Substantia nigra (tissue), 51 donors: ENCODE measurements at places on chromosomes 7 and 10.

DNA sequence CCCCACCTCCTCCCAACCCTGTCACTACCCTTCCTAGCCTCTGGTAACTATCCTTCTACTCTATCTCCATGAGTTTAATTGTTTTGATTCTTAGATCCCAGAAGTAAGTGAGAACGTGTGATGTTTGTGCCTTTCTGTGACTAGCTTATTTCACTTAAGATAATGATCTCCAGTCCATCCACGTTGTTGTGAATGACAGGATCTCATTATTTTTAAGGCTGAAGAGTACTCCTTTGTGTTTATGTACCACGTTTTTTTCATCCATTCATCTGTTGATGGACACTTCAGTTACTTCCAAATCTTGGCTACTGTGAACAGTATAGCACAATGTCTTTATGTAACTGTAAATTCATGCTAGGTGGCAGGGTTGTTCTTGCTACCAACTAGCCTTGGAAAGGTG, 461.6 kb downstream of the PLXDC2 start:
- no peak for DNase-seq

- DNase-seq, result no peak
These were observed 245.0 kb downstream of the PRPF18 start for GRCh38 chr10:13831711-13832141.

DNA sequence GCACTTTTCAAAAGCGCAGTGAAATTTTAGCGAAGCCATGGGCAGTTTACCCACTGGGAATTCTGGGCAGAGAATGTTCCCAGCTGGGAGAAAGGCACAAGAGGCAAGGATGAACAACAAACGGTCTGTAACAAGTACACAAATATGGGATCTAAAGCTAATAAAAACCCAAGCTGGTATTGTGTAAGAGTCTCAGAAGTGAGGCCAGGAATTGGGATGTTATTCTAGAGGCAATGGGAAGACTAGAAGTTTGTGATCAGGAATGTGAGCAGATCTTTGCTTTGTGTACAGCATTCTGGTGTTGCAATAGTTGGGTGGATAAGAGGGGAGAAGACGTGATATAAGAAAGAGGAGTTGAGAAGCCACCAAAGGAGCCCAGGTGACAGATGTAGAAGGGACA, 15.0 kb downstream of the FZD9 start:
- DNase-seq, result no peak

DNA sequence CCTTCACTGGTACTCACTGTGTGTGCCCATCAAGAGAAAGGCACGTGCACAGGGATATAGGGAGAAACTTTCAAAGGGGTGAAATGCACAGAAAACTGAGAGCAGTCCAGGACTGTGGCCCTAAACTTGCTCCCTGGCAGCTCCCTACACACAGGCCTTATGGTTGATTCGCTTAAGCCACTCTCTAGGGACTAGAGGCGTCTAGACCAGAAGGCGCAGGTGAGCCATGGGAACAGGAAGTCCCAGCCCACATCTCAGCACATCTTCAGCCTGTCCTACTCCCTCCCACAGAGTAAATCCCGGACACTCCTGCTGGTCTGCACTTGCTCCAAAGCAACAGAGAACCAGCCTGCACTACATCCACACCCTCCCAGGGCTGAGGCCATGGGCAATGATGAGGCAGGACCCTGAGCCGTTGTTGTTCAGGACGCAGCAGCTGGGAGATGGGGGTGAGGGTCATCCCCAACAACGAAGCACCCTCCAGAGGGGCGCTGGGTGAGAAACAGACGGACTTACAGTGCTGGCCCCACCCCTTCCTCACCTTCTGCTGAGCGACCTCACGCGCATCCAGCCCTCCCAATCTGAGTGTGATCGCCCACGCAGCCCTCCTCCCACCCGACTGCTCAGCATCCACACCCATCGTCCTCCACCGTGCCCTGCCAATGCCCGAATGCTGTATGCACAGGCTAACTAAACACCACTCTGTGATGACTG, 109.3 kb downstream of the TNS3 start:
- no peak for DNase-seq

DNA sequence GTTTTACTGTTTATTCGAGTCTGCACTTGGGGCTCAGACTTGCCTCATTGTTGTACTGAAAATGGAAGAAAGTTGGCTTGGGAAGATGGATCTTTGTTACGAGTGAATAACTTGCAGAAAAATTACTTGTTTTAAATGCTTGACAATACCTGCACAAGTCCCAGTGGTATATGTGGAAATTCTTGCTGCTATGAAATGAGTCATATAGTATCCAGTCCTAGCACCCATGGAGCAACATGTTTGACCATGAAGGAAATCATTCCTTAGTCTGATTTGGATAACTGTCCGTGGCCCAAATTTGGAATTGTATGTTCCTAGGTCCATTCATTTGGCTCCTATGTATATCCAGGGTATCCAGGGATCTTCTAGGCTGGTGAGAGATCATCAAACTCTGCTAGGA, 1096.8 kb downstream of the KCNMA1 start:
- DNase-seq, result no peak

GRCh38 chr10:83166344-83166743, 973.0 kb upstream of the GHITM start:
- no peak for DNase-seq

DNA sequence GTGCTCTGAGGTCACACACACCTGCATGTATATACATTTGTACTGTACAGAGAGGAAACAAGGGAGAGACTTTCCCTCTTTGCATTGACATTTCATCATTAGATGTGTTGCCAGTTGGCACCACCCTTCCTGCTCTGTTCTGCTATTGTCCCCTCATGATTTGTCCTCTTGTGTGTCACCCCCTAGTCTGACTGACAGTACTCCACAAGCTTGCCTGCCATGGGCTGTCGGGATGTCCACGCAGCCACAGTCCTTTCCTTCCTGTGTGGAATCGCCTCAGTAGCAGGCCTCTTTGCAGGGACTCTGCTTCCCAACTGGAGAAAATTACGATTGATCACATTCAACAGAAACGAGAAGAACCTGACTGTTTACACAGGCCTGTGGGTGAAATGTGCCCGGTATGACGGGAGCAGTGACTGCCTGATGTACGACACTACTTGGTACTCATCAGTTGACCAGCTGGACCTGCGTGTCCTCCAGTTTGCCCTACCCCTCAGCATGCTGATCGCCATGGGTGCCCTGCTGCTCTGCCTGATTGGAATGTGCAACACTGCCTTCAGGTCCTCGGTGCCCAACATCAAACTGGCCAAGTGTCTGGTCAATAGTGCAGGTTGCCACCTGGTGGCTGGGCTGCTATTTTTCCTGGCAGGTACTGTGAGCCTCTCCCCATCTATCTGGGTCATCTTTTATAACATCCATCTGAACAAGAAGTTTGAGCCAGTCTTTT, 9.4 kb downstream of the CLDN12 start:
- no peak for DNase-seq

DNA sequence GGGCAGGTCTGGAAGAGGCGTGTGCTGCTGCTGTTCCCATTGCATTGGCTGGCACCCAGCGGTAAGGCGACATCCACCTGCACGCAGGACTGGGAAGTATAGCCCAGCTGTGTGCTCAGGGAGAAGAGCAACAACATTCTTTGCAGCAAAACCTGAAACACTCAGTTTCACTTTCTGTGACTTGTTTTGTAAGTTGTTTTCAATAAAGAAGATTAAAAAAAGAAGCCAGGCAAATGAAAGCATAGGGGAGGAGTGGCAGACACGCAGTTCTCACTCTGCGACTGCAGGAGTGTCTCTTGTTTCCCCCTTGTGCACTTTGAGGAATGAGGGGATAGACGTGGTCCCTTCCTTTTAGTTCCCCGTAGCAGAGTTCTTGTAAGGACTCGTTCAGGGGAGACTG, 5.8 kb downstream of the FBH1 start:
- DNase-seq, result no peak

GRCh38 chr10:104589431-104589830, 51.7 kb upstream of the SORCS3 start:
- DNase-seq, result no peak

DNA sequence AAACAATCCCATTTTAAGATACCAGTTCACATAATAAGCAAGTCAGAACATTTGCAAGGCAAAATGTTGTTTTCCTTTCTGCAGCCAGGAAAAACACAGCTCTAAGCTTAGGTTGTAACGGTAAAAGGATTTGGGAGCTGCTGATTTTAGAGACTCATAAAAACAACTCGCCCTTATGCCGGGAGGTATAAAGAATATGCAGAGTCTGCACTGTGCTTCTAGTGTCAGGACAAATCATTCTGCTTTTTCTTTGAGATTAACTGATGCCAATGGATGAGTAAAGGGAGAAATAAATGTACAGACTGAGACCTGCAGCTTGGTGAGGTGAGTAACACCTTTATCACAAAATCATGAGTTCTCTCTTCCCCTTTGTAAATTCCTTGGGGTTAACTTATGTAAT, 2.0 kb upstream of the SFR1 start:
- no peak for DNase-seq

GRCh38 chr7:41858201-41858600, 155.3 kb upstream of the INHBA start:
- no peak for DNase-seq

DNA sequence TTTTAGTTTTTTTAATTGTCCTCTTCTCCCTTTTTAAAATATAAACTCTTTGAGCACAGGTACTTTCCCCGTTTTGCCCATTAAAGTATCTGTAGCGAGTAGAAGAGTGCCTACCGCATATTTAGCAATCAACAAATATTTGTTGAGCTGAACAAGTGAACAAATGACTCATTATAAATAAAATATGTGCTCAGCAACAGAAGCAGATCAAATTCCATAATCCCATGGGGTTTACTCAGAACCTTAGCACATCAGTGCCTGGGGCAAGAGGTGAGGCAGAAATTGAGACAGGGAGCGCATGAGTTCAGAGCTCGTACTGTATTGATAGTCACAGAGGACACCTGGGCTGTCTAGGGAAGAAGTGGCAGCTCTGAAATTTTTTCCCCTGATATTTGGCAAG, 161.0 kb downstream of the SEM1 start:
- no peak for DNase-seq

- DNase-seq, result no peak
These were observed 10.6 kb downstream of the SKIDA1 start for GRCh38 chr10:21514818-21515351.

DNA sequence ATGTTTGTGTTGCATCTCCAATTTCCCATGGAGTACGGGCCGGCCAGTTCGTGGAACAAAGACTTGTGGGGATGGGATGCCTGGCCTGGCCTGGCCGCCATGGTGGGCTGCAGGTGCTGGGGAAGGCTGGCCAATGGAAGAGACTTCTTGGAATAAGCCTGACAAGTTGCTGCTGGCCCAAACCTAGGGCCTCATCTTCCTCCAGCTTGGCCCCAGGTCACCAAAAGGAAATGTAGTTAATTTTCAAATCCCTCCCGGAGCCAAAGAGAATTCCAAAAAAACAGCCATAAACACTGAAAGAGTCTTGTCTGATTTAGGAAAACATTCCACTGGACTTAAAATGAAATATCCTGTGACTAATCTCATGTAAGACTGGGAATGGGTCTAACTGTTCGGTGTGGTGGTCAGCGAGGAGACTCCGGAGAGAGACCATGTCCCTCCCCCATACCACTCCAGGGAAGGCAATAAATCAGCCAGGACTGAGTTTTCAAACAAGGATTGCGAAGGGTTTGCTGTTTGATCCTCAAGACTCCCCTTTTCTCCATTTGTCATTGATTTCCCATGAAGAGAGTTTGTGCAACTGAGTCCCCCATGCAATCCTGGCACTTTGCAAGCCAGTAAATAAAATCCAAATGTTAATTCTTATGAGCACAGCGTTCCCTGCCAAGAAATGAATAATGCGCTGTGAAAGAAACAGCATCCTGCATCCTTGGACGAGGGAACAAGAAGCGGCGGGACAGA, 128.7 kb upstream of the HABP2 start:
- no peak for DNase-seq

DNA sequence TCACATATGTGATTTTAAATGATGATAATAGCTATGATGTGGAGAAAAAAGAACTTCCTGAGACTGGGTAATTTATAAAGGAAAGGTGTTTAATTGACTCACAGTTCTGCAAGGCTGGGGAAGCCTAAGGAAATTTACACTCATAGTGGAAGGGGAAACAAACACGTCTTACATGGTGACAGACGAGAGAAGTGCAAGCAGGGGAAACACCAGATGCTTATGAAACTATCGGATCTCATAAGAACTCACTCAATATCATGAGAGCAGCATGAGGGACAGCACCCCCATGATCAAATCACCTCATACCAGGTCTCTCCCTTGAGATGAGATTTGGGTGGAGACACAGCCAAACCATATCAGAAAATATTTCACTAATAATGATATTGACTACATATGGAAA, 4.1 kb upstream of the LIPN start:
- no peak for DNase-seq
